ENCODE measurements at places on chromosomes 5 and 9.

DNA sequence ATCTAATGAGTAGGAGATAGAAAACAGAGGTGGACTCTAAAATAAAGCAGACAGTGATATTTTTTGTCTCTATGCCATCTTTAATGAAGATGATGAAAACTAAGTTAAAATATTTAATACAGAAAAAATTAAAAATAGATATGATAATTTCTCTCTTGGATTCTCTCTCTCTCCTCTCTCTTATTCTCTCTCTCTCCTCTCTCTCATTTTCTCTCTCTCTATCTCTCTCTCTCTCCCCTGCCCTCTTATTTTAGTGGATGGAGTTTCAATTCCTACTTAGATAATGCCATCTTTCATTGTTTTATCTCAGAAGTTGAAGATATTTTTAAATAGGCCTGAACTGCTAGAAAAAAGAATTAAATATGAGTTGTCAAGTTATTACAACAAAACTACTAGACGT, 38.2 kb downstream of the ESM1 start:
- no peak for DNase-seq

GRCh38 chr5:68659881-68660280, 433.9 kb upstream of the SLC30A5 start:
- no peak for DNase-seq

DNA sequence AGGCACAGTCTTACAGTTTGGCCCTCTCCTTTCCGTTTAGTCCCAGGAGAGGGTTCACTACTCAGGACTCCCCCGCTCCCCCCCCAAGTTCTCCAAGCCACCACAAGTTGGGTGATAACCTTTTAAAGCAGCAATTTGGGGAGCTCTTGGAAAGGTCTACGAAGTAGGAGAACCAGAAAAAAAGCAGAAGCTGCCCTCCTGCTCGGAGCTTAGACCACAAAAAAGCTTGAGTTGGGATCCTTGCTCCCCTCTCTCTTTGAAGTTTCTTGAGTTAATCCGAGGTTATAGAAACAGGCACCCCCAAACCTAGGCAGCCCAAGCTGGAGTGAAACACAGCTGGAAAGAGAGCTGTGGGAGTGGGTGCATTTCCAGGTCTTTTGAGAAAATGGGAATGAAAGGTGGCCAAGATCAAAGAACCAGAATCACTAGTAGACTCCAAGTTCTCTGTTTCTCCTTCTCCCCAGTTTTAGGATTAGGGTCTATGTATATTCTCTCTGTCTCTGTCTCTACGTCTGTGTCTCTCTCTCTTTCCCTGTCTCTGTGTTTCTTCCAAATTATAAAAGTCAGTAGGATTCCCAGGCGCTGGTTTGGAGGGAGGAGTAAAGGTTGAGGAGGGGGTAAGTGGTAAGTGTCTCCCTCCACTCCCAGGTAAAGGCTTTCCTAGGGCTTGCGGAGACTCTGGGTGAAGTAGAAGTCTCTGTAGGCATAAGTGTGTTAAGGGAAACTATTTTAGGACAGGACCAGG, 2.8 kb downstream of the LHX2 start:
- DNase-seq, result no peak

- no peak for DNase-seq
Observed at GRCh38 chr5:92181656-92182055, 798.5 kb upstream of the ARRDC3 start.

DNA sequence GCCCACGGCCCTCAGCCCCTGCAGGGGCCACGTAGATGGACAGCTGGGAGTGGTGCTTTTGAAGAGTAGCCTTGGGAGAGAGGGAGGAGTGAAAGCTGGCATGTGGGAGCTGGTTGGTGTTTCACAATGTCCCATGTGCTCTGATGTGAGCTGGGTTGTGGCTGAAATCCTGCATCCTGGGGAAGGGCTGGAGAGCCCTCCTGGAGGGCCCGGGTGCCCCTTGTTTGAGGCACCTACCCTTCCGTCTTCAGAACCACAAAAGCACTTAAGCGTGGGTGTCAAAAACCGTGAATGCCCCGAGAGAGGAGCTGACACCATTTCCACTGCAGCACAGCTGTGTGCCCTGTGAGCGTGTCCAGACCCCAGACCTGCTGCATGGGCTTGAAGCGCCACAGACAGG, 199.1 kb upstream of the ZNF618 start:
- DNase-seq, result no peak

GRCh38 chr9:133569121-133569785, 34.7 kb downstream of the ADAMTSL2 start:
- DNase-seq, result no peak

- no peak for DNase-seq
Observed at GRCh38 chr9:68707801-68708488, 2.9 kb downstream of the PIP5K1B start.

GRCh38 chr9:19009391-19009965, 23.5 kb downstream of the SAXO1 start:
- DNase-seq, result no peak

GRCh38 chr9:74985041-74985440, 32.3 kb upstream of the C9orf40 start:
- DNase-seq, result no peak

- DNase-seq, result no peak
Observed at GRCh38 chr5:154701181-154701580, 54.0 kb upstream of the LARP1 start.

GRCh38 chr5:67246108-67246507, 49.5 kb upstream of the CD180 start:
- DNase-seq, result peak; percentile 71

- no peak for DNase-seq
Observed at GRCh38 chr5:168401226-168401625, 85.0 kb upstream of the RARS1 start.

GRCh38 chr9:123267481-123268198, 746 bp downstream of the STRBP start:
- peak; percentile 3 for DNase-seq

- DNase-seq, result no peak
Observed at GRCh38 chr5:164844348-164844747, 1338.9 kb downstream of the MAT2B start.

DNA sequence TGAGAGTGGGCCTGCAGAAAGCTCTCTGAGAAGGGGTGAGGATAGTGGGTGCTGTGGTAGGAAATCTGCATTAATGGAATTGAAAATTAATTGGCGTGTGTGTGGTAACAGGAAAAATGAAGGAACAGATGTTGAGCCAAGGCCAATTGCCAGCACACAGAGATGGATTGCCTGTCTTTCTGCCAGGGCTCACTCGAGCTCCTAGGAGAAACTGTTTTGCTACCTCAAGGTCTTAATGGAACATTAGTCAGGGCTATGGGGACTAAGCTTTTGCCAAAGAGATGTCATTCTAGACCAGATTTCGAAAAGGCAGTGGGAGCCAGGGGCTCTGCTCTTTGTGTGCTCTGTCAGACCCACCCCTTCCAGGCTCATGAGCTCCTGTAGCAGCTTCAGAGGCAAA, 124.0 kb upstream of the EFNA5 start:
- DNase-seq, result no peak

DNA sequence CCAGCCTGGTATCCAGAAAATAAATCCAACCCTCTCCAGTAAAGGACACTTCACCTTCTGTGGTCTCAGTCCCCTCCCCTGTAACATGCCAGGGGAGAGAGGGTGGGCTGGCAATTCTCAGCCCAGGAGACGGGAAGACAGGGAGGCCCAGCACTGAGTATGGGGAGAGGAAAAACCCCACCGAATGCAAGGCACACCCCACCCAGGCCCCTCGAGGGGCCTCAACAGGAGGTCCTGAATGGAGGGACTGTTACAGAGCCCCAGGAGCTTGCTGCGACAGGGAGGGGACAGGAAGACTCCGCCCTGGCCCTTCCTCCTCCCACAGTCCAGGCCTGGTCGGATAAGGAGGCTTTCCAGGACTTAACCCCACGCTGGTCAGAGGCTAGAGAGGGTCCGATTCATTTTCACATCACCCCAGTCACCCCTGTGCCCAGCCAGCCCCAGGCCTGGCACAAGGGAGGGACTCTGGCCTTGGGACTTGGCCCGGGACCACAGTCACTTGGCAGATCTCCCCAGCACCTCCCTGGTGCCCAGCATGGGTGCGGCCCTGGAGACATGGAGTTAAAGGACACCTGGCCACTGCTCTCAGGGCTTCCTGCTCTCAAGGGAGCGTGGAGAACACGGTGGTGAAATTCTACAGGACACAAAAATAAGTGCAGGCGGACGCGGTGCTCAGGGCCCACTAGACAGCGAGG, 44.9 kb upstream of the STXBP1 start:
- DNase-seq, result no peak

DNA sequence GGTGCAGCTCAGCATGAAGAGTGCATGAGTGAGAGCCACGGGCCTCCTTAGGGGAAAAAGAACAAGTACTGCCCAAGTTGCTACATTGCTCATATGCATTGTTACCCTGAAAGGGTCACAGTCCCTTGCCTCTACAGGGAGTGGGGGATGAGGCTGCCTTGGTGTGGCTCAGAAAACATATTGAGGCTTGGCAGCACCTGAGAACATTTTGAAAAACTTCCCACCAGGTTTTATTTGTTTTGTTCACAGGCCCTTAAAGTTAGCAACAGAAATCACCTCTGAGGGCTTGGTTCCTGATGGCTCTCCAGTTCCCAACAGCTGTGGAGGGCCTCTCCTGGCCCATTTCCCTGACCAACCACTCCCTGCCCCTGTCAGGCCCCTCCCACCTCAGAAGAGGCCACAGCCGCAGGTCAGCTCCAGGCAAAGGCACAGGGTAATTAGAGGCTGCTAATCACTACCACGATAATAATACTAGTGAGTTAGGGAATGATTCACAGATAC, 90.7 kb upstream of the ADRA1B start:
- DNase-seq, result no peak

GRCh38 chr5:130502702-130503101, 598.4 kb downstream of the CHSY3 start:
- DNase-seq, result no peak

DNA sequence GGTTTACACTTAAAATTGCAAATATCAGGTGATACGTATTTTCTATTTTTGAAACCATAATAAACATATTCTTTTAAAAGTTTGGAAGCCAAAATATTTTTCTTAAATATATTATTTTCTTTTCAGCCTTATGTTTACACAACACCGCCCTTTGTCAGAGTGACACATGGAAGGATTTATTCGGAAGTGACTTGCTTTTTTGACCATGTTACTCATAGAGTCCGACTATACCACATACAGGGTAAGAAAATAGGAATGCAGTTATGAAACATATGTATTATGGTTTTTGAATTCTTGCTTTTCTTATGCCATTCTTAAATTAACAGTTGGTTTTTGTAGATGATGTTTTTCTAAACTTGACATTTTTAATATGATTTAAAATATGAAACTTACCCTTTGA, 133.9 kb downstream of the MAN2A1 start:
- no peak for DNase-seq

- DNase-seq, result no peak
Observed at GRCh38 chr9:87255431-87256155, 242.1 kb upstream of the DAPK1 start.

DNA sequence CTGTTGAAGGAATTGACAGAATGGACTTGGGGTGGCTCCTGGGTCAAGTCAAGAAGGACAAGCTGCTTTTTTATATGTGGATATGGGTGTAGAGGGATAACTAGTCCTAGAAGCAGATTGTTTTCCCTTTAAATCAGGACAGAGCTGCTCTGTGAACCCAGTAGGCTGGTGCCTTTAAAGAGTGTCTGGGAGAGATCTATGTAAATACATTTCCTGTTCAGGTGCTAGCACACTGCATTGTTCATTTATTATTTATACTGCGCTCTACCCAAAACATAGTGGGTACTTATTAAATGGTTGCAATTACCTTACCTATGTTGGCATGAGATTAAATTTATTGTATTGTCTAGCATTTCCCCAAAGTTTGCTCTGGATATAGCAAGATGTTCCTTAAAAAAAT, 86.6 kb upstream of the EQTN start:
- no peak for DNase-seq

GRCh38 chr9:133612816-133613215, 3.6 kb upstream of the FAM163B start:
- DNase-seq, result no peak

- DNase-seq, result no peak
Observed at GRCh38 chr9:93307468-93308157, 123.7 kb downstream of the WNK2 start.

DNA sequence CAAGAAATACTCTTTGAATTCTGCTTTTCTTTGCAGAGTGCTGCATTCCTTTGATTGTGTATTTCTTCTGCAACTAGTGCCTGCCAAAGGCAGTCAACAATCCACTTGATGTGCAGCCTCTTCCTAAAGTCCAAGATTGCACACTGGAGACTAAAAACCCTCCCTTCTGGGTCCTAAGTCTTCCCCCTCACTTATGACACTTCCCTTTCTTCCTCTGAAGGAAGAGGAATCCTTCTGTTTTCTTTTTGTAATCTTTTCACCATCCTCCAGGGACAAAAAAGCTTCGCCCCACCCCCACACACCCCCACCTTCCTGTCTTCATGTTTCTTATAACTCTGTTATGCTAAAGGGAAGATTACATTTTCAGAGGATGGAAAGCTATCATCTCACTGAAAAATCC, 39.9 kb downstream of the WDR36 start:
- DNase-seq, result no peak

DNA sequence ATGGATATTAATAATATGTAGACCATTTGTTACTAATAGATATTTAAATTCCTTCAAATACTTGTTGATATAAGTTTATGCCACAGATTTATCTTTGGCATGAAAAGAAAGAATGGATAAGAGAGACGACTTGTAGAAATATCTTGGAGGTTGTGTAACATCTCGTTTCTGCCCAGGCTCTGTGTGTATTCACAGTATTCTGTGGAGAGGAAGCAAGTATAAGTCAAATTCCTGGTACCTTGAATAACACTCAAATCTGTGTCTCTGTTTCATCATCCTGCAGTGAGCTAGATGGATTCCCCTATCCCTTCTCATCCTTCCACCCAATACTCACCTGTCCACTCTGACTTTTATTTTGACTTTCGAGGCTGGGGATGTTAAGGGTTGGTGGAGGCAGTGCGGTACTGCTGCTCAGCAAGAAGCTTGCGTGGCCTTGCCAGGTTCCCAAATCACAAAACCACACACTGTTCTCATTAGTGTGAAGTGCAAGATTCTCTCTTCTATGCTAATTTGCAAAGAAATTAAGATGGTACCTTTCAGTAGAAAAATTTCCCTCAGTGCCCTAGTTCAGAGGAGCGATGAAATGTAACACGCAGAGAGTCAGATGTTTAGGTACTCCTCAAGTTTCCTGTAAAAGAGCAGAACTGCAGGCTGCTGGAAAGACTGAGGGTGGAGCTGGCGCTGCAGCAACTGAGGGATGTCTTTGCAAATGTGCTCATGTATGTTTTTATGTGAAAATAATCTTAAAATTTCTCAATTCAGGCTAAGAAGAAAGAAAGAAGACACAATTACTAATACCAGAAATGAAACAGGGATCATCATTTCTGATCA, 42.6 kb upstream of the ANKRD18A start:
- DNase-seq, result no peak
